ENCODE measurements at places on chromosomes 5 and 9. TPM values are rescaled to one million over a fixed set of nuclear protein-coding genes. Genes with fewer than 3 reads are reported as not detected.

Gene SLCO6A1
- total RNA-seq: 1.1 TPM

Gene DIPK1B
- total RNA-seq: 8.2 TPM

GRCh38 chr5:16065831-16066230, 113.8 kb downstream of the MARCHF11 start:
- DNase-seq: no peak

- DNase-seq: peak; percentile 88
These were observed 55.2 kb downstream of the NEURL1B start for GRCh38 chr5:172696171-172696849.

GRCh38 chr5:93359296-93359959, 221.6 kb downstream of the NR2F1-AS1 start:
- no peak for DNase-seq

Gene HTR4
- total RNA-seq: not detected

Gene S100Z
- not detected for total RNA-seq

Gene C5orf58
- total RNA-seq: not detected

DNA sequence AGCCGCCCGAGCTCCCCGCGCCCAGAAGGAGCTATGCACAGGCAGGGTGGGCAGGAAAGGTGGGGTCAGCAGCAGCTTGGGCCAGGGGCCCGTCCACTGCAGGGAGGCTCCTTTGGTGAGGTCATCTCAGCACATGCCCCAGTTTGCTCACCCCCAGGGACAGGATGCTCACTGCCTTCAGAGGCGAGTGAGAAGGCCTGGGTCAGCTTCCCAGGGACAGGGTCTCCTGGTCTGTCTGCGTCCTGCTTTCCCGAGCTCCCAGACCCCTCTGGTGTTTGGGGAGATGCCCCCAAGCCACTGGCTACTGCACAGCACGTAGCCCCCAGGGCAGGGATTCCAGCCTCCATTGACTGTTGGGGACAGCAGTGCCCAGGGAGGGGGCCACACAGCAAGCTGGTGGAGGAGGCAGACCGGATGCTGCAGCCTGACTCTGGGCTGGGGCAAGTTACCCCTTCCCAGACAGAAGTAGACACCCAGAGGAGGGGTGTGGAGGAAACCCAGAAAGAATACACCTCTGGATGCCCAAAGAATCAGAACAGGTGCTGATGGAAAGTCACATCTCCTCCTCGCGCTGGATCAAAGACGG, 581 bp upstream of the SARDH start:
- no peak for DNase-seq

Gene OTP
- not detected for total RNA-seq

Gene SOX30
- not detected for total RNA-seq

DNA sequence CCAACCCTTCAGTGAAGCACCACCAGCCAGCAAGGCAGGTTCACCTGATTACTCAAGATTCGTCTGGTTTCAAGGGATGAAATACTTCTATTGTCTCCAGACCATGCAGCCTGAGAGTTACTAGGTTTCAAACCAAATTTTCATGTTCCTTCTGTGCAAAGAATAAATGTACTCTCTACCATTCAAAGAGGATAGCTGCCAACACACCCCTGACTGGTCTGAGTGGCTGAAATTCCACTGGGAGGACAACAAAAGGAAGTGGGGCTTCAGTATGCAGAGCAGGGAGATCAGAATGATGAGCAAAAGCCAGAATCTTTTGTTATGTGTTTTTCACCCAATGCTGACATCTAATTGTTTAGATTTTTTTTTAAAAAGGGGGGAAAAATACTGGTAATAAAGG, 356.3 kb downstream of the BNC2 start:
- DNase-seq: no peak

GRCh38 chr9:76646249-76646648, 118.0 kb upstream of the PCA3 start:
- no peak for DNase-seq

GRCh38 chr5:123545506-123545905, 33.5 kb downstream of the CSNK1G3 start:
- no peak for DNase-seq

DNA sequence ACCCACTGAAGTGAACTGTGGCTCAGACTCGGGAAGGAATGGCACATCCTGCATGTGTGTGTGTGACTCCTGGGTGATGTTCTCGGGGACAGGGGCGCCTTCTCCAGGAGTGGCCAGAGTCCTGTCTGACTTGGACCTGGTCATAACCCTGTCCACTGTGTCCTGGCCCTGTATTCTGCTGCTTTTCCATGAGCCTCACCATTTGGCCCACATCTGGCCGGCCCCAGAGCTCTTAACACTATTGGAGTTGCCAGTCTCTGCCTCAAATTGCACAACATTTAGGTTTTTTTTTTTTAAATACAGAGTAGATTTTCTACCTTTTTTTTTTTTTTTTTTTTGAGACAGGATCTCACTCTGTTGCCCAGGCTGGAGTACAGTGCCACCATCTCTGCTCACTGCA, 278.3 kb upstream of the TUT7 start:
- DNase-seq: no peak

GRCh38 chr5:160245506-160246086, 16.3 kb downstream of the FABP6 start:
- DNase-seq: no peak

DNA sequence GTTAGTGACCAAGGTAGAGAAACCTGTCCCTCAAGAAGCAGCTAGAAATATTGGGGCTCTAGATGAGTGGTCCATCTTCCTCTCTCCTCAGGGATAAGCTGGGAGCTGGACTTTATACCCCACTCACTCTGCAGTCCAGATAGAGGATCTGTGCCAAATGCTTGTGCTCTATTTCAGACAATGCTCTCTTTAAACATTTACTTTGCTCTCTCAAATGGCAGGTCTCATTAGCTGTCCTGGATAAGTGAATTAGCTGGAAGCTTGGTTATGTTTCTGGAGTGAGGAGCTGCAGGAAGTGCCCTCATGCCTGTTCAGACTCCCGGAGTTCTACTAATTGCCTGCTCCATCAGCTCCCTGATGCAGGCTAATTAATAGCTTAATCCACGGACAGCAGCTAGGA, 151.1 kb upstream of the CCDC152 start:
- no peak for DNase-seq

GRCh38 chr5:53087171-53087570, 22.4 kb downstream of the MOCS2 start:
- no peak for DNase-seq

DNA sequence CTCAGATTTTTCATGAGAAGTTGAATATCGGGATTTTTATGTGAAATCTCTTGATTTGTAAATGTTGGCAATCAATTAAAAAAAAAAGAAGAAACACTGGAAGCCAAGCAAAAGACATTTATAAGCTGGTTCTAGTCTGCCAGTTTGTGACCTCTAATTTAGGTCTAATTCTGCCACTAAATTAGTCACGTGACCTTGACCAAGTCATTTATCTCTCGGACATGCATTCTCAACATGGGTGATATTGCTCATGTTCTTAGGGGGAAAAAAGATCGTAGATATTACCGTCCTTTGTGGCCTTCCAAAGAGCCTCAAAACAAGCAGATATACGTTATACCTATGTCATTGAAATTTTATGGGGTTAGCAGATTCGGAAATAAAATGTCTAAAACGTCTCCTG, 52.9 kb upstream of the PTPDC1 start:
- DNase-seq: no peak

Gene PCDHA6
- total RNA-seq: 23.5 TPM

Gene TMEM232
- 3.8 TPM for total RNA-seq

GRCh38 chr5:84204772-84205171, 179.9 kb downstream of the EDIL3 start:
- no peak for DNase-seq

DNA sequence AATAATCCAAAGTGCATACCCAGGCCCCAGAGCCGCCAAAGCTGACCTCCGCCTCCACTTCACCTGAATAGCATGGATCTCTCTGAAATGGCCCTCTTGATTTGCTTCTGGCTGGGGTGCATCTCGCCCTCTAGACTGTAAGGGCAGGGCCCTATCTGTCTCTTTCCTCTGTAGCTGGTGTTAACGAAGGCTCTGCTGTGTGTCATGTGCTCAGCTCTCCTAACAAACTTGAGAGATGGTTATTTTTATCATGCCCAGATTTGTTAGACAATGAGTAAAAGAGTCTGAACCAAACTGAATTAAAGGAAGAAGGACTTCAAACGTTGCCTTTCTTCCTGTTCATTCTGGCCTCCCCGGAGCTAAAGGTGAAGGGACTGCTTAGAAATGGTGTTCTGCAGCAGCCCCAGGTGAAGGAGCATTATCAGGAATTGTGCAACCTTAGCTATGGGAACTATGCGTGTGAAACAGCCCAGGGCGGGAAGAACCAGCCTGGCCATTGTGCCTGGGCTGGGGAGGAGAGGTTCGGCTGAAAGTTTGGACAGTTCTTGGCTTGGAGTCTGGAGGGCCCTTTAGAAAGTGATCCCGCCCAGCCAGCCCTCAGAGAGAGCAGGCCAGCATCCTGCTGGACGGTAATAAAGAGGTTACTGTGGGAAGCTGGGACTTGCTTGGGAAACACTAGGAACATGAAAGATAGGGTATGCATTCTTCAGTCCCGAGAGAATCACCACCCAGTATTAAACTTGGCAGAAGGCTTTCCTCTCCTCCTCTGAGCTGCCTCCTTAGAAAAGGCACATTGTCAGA, 73.5 kb downstream of the WWC1 start:
- DNase-seq: no peak

Gene ANKH
- 97.2 TPM for total RNA-seq

Gene GARIN3
- not detected for total RNA-seq

DNA sequence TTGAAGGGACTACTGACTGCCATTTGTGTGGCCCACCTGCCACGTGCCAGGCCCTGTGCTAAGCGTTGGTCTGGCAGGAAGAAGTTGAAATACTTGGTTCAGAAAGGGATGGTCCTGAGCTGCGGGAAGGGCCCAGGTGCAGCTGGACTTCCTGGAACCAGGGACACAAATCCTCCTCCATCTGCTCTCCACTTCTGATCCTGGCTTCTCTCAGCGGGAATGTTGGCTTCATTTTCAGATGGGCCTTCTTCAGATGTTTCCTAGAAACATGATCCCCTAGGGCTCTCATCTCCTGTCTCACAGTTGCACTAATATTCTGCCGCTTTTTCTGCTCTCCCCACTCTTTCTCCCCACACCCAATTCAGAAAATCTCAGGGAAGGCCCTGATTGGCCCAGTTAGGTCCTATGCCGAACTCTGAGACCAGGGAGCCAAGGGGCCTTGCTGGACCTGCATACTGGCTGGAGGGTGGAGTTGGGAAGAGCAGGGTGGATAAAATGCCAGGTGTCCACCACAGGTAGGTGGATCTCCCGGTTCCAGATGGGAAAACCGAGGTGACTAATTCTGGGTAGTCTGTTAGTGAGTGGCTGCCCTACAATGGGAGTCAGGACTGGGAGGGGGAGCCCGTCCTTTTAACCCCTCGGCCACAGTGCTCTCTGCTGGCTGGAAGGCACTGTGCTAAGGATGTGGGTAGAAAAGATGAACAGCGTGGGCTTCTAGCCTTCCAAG, 19.4 kb downstream of the PSAT1 start:
- DNase-seq: no peak

- no peak for DNase-seq
These were observed 53.8 kb upstream of the CLINT1 start for GRCh38 chr5:157912621-157913325.

DNA sequence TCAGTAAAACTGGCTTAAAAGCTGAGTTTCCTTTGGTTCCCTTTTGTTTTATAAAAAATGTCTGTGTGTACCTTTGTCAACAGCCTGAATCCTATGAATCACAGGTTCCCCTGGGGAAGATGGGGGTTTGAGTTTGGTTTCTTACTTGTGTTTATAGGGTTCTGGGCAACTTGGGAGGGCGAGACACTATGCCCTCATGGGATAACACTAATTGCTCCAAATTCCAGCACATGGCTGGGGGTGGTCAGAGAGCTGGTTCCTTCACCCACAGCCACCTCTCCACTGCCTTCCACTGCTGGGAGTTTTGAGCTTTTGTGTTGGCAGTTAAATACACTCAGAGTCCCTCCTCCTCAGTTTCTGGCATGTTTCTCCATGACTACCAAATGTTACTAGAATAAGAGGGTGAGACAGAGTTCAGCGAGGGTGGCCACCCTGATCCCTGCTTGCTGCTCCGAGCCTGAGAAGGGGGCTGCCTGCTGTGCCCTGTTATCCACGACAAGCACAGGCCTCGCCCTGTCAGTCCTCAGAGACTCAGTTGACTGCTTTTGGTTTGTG, 83.0 kb upstream of the EPB41L4B start:
- DNase-seq: no peak

Gene ARRDC3
- total RNA-seq: 29.1 TPM

Gene TRMT10B
- total RNA-seq: 5.7 TPM

DNA sequence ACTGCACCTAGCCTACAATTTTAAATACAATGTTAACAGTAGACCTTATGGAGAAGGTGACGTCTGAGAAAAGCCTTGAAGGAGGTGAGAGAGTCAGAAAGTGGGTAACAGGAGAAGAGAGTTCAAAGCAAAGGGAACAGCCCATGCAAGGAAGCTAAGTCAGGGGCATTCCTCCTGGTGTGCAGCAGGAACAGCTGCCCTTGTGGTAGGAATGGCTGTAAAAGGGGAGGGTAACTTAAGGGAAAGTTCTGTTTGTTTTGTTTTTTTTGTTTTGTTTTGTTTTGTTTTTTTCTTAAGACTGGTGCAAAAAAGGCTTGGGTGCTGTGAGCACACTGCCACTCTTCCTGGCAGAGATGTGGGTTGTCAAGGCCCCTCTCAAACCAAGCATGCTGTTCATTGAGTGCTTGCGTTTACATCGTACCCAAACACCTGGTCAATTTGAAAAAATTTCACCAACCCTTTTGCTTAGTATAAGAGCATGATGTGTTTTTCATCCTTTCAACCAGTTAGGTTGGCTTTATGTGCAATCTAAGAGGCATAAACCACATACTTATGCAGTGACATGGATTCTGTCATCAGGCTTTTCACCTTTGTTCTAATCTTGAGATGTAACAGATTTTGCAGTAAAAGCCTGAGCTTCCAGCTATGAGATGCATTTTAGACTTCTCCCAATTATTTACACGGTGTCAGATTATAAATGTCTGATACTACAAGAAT, 279.7 kb downstream of the GLIS3 start:
- no peak for DNase-seq

GRCh38 chr5:78544561-78545201, 103.9 kb downstream of the LHFPL2 start:
- no peak for DNase-seq

Gene SLC9A3
- total RNA-seq: 0.95 TPM

Gene PCDHGA9
- total RNA-seq: 0.97 TPM

Gene PIGO
- total RNA-seq: 35.3 TPM

- no peak for DNase-seq
These were observed 40.9 kb downstream of the PAM start for GRCh38 chr5:102796009-102796408.

Gene FCN2
- total RNA-seq: not detected

DNA sequence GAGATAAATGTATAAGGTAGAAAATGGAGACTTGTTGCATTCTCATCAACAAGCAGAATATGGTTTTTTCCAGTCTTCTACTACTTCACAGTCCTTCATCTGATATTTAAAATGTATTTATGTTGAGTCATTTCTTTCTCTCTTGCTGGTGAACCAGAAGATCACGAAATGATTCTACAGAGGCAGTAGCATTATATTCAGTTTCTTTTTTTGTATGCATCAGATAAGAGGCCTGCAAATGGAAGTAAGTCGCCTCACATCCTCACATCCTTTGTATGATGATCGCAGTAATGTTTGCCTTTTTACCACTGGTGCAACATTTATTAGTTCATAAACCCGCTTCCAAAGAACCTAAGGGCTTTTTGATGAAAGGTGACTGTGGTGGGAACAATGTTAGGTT, 22.1 kb upstream of the IL13 start:
- DNase-seq: no peak

GRCh38 chr9:126527109-126527825, 86.5 kb upstream of the LMX1B start:
- peak; percentile 36 for DNase-seq

GRCh38 chr5:172758077-172758833, 12.7 kb downstream of the DUSP1 start:
- DNase-seq: no peak
